ENCODE measurements at places on chromosomes 2 and 18.

DNA sequence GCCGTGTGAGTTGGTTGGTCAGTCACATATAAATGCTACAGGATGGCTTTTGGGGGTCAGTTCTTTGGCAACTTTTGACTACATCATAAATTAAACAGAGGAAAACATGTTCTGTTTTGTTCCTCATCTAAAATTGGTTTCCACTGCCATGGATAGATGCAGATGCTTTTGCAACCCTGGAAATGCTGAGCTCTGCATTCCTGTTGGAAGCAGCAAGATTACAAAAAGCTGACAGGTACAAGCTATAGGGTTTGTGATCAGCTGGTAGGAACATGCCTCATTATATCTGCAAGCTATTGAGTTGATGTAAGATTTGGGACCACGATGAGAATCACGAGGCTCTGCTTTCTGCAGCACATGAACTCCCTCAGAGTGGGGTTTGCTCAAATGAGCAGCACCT lies 207.4 kb upstream of the TPO start:
- no peak overlapping the region for H3K4me3 ChIP-seq
- H3K27me3 ChIP-seq, result no peaks in the 10 kb centered on the region

- H3K27me3 ChIP-seq, result peaks cover 20% of the 10 kb centered on the region
- peak overlapping the region; percentile 63 for H3K4me3 ChIP-seq
- H3K4me1 ChIP-seq, result peaks cover 2% of the 10 kb centered on the region
- no peak overlapping the region for H3K27ac ChIP-seq
- H3K36me3 ChIP-seq, result no peaks in the 10 kb centered on the region
Observed at GRCh38 chr2:206443735-206444527, 599 bp downstream of the ADAM23 start.

GRCh38 chr2:6113786-6114185 lies 421.6 kb downstream of the SOX11 start:
- H3K27me3 ChIP-seq, result no peaks in the 10 kb centered on the region
- no peak for DNase-seq
- H3K36me3 ChIP-seq, result no peaks in the 10 kb centered on the region
- no peak overlapping the region for H3K4me3 ChIP-seq

DNA sequence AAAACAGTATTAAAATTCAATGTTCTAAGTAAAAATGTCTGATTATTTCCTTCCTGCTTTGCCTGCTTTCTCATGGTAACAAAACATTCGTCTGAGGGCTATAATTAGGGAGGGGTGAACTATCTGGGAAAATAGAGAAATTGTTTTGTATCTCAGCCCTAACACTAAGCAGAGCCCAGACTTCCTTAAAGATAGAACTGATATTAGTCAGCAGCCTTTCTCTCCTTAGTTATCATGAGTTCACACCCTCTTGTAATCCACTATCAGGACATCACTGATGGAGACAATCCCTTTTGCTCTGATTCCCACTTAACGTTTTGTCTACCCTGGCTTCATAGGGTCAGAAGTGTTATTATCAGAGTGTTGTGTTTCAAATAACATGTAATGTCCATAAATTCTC lies 701.1 kb upstream of the ZEB2 start:
- no peak overlapping the region for H3K4me3 ChIP-seq
- DNase-seq, result no peak
- H3K4me1 ChIP-seq, result no peaks in the 10 kb centered on the region
- H3K36me3 ChIP-seq, result no peaks in the 10 kb centered on the region

- H3K36me3 ChIP-seq, result no peaks in the 10 kb centered on the region
- peak; percentile 66 for DNase-seq
- no peak overlapping the region for H3K4me3 ChIP-seq
- no peak overlapping the region for H3K27ac ChIP-seq
Observed at GRCh38 chr18:57397440-57398132, 37.6 kb upstream of the ONECUT2 start.

- H3K4me1 ChIP-seq, result peaks cover 18% of the 10 kb centered on the region
- no peaks in the 10 kb centered on the region for H3K36me3 ChIP-seq
- no peak for DNase-seq
- no peaks in the 10 kb centered on the region for H3K27me3 ChIP-seq
Observed at GRCh38 chr2:9307535-9307934, 100.9 kb downstream of the ASAP2 start.

DNA sequence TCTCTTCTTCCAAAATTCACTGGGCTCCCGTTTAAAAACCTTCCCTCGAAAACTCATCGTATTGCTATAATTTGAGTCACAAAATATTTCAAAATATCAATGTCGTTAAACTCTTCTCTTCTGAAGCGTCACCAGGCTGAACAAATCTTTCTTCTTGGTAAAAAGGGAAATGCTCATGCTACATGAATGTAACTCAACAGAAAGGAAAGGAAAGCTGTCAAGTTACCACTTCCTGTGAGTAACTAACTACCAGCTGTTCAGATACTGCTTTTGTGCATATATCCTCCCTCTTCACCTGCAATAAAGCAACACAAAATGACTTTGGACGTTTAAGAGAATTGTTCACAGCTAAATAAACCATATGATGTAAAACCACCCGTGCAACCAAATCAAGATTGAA lies 95.4 kb downstream of the DOCK10 start:
- peak; percentile 89 for DNase-seq
- no peaks in the 10 kb centered on the region for H3K27me3 ChIP-seq
- peak overlapping the region; percentile 37 for H3K4me3 ChIP-seq
- H3K4me1 ChIP-seq, result no peaks in the 10 kb centered on the region

GRCh38 chr2:174775571-174775980 lies 11.3 kb upstream of the CHRNA1 start:
- no peak overlapping the region for H3K4me3 ChIP-seq
- no peaks in the 10 kb centered on the region for H3K36me3 ChIP-seq

- H3K4me3 ChIP-seq, result no peak overlapping the region
- peaks cover 8% of the 10 kb centered on the region for H3K4me1 ChIP-seq
- H3K27me3 ChIP-seq, result no peaks in the 10 kb centered on the region
- no peak overlapping the region for H3K27ac ChIP-seq
- peaks cover 3% of the 10 kb centered on the region for H3K36me3 ChIP-seq
Observed at GRCh38 chr2:222912117-222912516, 51.3 kb downstream of the ACSL3 start.

DNA sequence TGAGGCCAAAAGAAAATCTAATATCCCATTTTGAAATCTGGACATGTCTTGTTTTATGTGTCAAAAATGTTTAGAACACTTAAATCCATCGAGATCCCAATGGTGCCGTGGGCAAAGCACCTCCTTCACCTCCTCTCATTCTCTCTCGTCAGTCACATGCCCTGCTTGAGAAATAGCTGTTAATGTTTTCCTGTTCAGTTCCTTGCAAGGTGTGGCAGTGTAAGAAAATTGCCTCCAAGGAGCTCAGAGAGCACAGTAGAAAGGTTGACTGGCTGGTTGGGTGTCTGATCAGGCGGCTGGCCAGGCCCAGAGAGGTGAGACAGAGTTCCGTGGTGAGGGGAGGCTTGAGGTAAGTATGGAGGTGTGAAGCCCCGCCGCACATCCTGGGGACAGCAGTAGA lies 210.2 kb downstream of the TSN start:
- H3K36me3 ChIP-seq, result no peaks in the 10 kb centered on the region
- no peak for DNase-seq
- H3K4me1 ChIP-seq, result no peaks in the 10 kb centered on the region
- H3K4me3 ChIP-seq, result no peak overlapping the region

- no peak overlapping the region for H3K27ac ChIP-seq
- H3K36me3 ChIP-seq, result no peaks in the 10 kb centered on the region
- H3K4me3 ChIP-seq, result no peak overlapping the region
Observed at GRCh38 chr2:62499430-62500060, 6.5 kb downstream of the TMEM17 start.

DNA sequence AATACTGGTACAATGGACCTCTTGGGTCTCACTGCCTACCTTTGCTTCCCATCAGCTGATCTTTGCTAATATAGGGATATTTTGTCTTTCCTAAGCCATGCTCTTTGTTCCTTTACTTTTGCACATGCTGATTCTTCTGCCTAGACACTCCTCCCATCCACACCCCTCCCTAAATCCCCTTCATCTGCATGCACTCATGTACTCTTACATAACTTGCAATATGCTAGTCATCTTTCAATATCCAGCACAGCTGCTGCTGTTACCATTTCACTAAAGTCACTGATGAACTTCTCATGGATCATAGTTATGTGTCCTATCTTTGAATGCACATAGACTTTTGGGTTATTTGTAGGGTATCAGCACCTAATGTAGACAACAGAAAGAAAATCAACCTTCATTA lies 18.5 kb upstream of the DTNA start:
- H3K4me3 ChIP-seq, result no peak overlapping the region
- no peaks in the 10 kb centered on the region for H3K4me1 ChIP-seq
- no peaks in the 10 kb centered on the region for H3K27me3 ChIP-seq

DNA sequence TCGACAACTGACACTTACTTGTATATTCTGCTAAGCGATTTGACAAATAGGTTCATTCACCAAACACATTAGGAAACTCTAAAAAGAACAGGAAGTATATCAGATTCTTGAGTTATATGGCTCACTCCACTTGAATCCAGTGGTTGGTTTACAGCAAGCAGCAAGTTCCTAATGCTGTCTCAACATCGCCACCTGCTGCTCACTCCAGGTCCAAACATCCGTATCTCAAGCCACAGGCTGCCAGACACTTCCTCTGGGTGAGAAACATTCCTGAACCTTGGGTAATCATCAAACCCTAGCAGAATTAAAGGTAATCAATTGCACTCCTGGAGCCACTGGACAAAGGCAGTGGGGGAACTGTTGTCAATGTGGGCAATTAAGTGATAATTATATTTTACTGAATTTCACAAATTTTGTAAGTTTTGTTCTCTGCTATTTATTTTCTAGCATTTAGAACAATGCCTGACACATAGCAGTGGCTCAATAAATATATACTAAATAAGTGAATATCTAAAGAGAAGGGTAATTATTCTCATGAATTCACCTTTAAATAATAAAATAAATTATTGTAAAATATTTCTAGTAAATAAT lies 107.1 kb upstream of the TTN start:
- no peaks in the 10 kb centered on the region for H3K36me3 ChIP-seq
- DNase-seq, result peak; percentile 87

GRCh38 chr2:216082805-216083204 lies 1.1 kb downstream of the TMEM169 start:
- H3K27ac ChIP-seq, result no peak overlapping the region
- no peaks in the 10 kb centered on the region for H3K36me3 ChIP-seq
- H3K4me1 ChIP-seq, result no peaks in the 10 kb centered on the region
- no peak for DNase-seq
- H3K27me3 ChIP-seq, result no peaks in the 10 kb centered on the region

DNA sequence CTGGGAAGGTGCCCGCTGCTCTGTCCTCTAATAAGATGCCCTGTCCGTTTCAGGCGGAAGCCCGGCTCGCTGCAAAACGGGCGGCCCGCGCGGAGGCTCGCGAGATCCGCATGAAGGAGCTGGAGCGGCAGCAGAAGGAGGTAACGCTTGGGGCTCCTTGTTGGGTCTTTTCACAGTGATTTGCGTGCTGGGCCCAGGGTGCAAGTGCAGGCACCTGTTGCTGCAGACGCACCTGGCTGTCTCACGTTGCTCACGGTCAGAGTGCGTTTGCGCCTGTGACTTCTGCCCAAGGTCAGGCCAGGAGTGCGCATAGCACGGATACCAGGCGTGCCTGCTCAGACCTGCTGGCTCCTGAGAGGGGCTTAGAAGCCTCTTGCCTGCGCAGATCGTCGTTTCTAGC lies 81.1 kb downstream of the LRRFIP1 start:
- H3K36me3 ChIP-seq, result peaks cover 11% of the 10 kb centered on the region
- H3K4me3 ChIP-seq, result no peak overlapping the region
- peaks cover 18% of the 10 kb centered on the region for H3K4me1 ChIP-seq
- no peaks in the 10 kb centered on the region for H3K27me3 ChIP-seq
- H3K27ac ChIP-seq, result no peak overlapping the region
- no peak for DNase-seq

GRCh38 chr2:99959261-99960014 lies 183.0 kb downstream of the AFF3 start:
- H3K36me3 ChIP-seq, result no peaks in the 10 kb centered on the region
- H3K4me3 ChIP-seq, result no peak overlapping the region
- no peaks in the 10 kb centered on the region for H3K4me1 ChIP-seq
- no peak for DNase-seq
- H3K27me3 ChIP-seq, result no peaks in the 10 kb centered on the region

GRCh38 chr18:77658299-77658662 lies 408.6 kb downstream of the GALR1 start:
- no peak for DNase-seq
- no peak overlapping the region for H3K4me3 ChIP-seq
- no peaks in the 10 kb centered on the region for H3K27me3 ChIP-seq

DNA sequence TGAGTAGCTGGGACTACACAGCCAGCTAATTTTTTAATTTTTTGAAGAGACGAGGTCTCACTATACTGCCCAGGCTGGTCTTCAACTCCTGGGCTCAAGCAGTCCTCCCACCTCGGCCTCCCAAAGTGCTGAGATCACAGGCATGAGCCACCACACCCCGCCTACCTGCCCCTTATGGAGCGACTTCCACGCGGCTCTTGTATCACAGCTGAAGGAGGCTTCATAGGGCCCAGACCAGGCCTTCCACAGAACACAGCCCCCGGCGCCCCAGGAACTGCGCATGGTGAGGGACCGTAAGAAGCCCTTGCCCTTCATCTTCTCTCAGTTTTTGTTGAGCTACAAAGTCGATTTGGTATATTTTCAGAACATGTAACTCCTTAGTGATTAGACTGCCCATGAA lies 220.3 kb downstream of the KLHL29 start:
- H3K27ac ChIP-seq, result no peak overlapping the region
- H3K4me3 ChIP-seq, result no peak overlapping the region
- no peaks in the 10 kb centered on the region for H3K36me3 ChIP-seq
- no peaks in the 10 kb centered on the region for H3K27me3 ChIP-seq
- no peaks in the 10 kb centered on the region for H3K4me1 ChIP-seq
